Activated T-helper 1 cell treated with anti-CD3 and anti-CD28 coated beads, Interleukin-2, amount 50 U/mL, for 16 hours (primary cell): ENCODE measurements at places on chromosomes 4 and X.

- no peak for DNase-seq
Observed at GRCh38 chrX:45710081-45710801, 509.6 kb upstream of the DIPK2B start.

DNA sequence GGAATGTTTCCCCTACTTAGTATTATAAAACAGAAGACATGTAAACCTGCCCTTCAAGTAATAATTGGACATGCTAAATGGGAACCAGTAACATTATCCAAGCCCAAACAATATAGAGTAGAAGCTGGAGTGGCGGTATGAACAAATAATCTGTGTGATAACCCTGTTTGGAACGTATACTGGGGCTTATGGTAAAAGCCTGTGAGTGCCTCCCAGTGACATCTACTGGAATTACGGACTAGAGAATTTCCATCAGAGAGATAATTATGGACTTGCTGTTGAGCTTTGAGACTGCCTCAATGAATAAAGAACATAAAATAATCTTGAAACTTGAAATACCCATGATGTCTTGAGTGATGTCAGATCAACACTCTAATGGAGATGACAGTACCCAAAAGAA, 406.3 kb upstream of the GRIA3 start:
- DNase-seq = no peak

GRCh38 chr4:117908306-117909207, 125.7 kb upstream of the NDST3 start:
- no peak for DNase-seq

DNA sequence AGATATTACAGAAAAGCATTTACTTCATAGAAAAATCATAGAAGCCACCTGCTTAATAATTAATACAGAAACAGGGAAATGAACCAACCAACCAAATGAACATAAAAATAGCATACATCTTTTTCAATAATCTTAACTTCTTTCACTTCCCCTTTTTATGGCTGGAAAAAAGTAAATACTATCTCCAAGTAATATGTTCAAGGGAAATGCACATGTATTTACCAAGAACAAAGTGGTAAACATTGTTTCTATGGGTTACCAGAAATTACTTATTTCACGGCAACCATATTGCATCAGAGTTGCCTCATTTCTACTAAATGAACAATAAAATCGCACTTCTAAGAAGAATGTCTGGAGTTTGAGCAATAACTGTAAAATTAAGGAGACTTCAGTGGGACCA, 321.3 kb downstream of the TMA16 start:
- no peak for DNase-seq

- DNase-seq = no peak
Observed at GRCh38 chr4:47531241-47531953, 46.3 kb downstream of the ATP10D start.

DNA sequence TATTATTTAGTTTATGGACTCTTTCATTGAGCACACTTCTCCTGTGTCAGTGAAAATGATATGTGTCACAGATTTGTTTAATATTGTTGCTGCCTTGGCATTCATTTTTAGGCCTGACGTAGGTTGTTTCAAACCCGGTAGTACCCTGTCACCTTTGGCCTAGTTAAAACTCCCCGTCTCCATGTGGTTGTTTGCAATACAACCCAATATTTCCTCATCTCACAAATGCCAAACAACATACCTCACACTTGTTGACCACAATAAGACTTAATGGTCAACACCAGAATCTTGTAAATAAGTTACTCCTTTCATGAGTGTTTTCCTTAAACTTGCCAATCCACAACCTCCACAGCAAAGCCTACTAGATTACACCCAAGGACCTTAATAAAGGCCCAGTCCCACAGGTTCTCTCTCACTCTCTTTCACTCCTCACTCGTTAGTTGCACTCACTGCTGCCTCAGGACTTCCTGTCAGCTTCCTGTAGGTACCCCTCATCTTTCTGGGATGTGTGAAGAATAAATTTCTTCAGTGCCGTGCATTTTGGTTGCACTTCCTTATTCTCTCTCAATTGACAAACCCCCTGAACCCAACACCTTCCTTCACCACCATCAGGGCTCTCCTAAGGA, 31.3 kb downstream of the IL13RA2 start:
- DNase-seq = no peak

DNA sequence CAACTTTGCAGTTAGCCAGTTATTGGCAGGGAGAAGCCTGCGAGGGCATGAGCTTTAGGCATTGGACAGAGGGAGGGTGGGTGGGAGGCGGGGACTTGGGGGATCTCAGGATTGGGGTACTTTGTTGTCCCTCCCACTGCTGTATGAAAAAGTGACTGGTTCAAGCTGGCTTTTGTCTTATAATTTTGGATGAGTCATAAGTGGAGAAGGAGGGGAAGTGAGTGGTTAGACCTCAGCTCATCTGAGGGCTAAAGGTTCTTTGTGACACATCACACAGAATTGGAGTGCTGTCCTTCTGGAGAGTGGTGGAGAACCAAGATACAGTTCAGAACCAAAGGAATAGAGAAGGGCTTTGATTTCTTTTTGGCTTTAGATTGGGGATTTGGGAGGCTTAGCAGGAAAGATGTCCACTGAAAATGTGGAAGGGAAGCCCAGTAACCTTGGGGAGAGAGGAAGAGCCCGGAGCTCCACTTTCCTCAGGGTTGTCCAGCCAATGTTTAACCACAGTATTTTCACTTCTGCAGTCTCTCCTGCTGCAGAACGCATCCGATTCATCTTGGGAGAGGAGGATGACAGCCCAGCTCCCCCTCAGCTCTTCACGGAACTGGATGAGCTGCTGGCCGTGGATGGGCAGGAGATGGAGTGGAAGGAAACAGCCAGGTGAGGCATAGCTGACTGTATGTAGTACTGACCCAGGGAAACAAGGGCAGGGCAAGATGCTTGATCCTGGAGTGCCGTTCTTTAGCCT, at the start of gene SLC4A4:
TSS of gene SLC4A4 (plus strand) at position 175 of the 748 bp plus-strand sequence.
- DNase-seq = no peak

DNA sequence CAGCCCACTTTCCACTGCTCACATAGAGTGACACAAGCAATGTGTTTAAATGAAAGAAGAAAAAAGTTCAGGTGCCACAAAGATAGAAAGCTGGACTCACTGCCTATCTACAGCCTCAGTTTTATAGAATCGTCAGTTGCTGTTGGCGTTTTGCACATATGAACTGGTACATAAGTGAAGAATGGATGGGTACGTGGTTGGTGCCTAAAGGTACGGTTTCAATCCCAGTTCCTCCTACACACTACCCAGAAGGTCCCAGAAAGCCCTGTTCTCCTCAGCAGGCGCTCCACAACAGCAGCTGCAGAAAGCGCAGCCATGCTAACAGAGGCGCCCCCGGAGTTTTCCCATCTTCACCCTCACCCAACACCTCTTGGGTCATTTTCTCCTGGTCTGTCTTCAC, 23.6 kb downstream of the CHST7 start:
- no peak for DNase-seq

DNA sequence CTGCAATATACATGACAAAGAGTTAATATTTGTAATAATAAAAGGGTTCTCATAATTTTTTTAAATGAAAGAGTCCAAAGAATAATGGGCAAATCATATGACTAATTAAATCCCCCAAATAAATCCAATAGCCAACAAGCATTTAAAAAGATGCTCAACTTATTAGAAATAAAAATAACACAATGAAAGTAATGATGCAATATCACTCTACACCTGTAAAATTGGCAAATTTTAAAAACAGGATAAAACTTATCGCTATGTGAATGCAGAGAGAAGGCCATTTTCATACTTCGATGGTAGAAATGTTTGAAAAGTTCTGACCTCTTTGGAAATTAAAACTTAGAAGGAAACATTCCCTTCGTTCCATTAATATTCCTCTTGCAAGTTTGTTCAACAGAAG, 1.9 kb downstream of the F8 start:
- DNase-seq = no peak

- DNase-seq = no peak
Observed at GRCh38 chrX:26873736-26874135, 589.4 kb downstream of the PPP4R3C start.

DNA sequence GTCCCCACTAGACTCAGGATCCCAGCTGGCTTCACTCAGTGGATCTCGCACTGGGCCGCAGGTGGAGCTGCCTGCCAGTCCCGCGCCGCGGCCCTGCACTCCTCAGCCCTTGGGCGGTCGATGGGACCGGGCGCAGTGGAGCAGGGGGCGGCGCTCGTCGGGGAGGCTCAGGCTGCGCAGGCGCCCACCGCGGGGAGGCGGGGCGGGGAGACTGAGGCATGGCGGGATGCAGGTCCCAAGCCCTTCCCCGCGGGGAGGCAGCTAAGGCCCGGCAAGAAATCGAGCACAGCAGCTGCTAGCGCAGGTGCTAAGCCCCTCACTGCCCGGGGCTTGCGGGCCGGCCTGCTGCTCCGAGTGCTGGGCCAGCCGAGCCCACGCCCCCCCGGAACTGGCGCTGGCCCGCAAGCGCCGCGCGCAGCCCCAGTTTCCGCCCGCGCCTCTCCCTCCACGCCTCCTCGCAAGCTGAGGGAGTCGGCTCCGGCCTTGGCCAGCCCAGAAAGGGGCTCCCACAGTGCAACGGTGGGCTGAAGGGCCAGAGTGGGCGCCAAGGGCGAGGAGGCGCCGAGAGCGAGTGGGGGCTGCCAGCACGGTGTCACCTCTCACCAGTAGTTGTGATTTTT, 1038.0 kb downstream of the PCDH19 start:
- DNase-seq = no peak

DNA sequence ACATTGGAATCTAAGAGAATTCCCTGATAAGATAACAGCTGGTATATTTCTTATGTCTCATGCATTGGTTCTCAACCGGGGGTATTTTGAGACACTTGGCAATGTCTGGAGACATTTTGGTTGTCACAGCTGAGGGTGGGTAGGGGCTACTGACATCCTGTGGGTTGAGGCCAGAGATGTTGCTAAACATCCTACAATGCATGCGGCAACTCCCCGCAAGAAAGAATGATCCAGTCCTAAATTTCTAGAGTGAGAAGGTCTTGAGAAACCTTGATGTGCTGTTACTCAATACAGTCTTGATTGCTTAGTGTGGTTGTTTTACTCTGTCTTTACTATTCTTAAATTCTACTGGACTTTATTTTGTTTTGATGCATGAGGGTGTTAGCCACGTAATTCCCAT, 287.2 kb downstream of the FRMPD4 start:
- no peak for DNase-seq
